ENCODE measurements at places on chromosomes 4 and X.

GRCh38 chr4:77481856-77482255 lies 123.8 kb upstream of the CXCL13 start:
- no peak for ATAC-seq

- no peak for ATAC-seq
These were observed 48.3 kb downstream of the MEPE start for GRCh38 chr4:87881115-87881514.

DNA sequence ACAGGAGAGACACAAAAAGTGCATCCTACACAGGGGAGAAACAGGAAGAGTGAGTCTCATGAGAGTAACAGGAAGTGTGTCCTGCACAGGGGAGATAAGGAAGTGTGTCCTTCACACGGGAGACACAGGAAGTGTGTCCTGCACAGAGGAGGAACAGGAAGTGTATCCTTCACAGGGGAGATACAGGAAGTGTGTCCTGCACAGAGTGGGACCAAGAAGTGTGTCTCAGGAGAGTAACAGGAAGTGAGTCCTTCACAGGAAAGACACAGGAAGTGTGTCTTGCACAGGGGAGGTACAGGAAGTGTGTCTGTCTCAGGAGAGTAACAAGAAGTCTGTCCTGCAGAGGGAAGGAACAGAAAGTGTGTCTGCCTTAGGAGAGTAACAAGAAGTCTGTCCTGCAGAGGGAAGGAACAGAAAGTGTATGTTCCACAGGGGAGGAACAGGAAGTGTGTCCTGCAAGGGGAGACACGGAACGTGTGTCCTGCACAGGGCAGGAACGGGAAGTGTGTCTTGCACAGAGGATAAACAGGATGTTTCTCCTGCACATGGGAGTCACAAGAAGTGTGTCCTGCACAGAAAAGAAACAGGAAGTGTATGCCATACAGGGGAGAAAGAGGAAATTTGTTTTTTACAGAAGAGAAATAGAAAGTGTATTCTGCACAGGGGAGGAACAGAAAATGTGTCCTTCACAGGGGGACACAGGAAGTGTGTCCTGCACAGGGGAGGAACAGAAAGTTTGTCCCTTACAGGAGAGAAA lies 102.0 kb downstream of the ARSF start:
- ATAC-seq: no peak

GRCh38 chr4:84892950-84893349 lies 73.5 kb downstream of the WDFY3 start:
- no peak for ATAC-seq

GRCh38 chr4:112509243-112510141 lies 6.5 kb downstream of the NEUROG2 start:
- no peak for ATAC-seq

DNA sequence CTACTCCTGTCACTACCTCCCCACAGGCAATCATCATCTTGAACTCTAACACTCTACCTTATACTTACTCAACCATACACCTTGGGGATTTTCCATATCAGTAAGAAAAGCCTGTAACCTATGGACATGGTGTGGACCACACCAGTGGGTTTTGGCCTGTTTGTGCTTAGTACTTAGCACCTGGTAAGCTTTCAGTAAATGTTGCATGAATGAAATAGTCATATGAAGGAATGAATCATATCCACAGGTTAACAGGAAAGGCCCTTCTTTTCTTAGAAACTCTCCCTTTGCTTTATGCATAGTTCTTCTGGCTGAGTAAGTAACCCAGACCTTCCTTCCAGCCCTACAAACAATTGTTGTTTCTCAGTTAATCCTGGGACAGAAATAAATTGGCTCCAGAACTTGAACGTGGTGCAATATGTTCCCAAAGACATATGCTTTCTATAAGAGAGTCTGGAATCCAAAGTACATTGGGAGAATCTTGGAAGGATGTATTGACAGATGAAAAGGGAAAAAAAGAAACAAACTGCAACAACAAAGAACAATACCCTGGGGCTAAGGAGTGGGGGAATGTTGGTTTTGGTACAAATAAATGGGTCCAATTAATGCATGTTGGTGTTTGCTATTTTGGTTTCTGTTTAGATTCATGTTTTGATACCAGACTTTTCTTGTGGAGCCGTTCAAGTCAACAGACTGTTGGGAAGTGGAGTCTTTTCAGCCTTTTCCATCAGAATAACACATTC lies 27.8 kb downstream of the RASL11B start:
- ATAC-seq: peak; percentile 91

DNA sequence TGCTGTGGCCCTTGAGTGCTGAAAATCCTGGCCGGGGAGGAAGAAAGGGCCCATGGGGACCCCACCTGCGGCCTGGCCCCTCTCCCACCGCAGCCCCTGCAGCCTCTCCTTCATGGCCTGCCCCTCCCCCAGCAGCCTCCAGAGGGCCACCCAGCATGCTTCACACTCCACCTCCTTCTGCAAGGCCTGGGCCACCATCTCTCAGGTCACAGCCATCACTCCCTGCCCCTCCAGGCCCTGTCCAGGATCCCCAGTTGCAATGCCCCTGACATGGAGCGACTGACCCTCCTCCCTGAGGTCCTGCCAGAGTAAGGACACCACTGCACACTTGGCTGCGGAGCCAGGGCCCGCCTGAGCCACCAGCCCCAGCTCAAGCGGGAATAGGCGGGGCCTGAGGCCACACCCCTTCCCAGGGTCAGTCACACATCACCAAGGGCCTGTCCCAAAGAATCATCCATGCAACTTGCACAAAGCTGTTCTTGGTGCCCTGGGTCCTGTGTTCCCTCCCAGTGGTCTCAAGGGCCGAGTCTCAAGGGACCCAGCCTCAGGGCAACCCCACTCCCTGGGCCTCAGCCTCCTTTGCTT lies 32.9 kb downstream of the CCNQ start:
- ATAC-seq: no peak

DNA sequence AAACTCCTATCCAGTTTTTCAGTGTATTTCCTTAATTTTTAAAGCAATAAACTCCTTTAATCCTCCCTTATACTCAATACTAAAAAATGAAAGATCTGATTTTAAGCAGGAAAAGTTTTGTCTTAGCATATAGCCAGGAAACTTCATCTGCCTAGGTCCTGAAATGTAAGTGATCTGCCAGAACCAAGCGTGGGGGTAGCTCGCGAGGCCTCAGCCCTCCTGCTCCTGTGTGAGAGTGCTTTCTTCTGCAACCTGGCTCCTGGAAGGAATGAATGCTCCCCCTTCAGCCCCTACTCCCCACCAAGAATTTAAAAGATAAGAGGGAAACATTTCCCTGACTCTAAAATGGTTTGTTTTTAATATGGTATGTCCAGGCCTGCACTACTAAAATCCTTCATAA lies 160.1 kb downstream of the CBR4 start:
- no peak for ATAC-seq

- ATAC-seq: peak; percentile 20
These were observed 15.3 kb downstream of the USP46 start for GRCh38 chr4:52643785-52644244.

GRCh38 chr4:33407496-33407895 lies 2687.3 kb downstream of the PCDH7 start:
- no peak for ATAC-seq

DNA sequence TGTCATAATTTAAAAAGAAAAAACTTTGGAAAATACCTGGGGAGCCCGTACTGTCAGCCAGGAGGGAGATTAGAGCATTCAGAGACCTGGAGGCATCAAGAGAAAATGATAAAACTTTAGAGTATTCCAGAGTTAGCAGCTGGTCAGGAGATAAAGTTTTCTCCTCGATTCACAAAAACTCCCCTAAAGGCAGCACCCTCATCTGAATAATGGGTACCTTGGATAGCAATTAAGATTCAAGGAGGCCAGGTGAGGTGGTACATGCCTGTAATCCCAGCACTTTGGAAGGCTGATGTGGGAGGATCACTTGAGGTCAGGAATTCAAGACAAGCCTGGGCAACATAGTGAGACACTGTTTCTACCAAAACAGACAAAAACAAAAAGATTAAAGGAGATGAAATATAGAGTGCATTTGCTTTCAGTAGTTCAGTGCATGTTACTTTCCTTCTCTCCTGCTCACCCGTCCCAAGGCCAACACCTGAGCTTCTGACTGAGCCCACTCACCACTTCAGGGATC lies 18.6 kb upstream of the RAB40A start:
- ATAC-seq: no peak

DNA sequence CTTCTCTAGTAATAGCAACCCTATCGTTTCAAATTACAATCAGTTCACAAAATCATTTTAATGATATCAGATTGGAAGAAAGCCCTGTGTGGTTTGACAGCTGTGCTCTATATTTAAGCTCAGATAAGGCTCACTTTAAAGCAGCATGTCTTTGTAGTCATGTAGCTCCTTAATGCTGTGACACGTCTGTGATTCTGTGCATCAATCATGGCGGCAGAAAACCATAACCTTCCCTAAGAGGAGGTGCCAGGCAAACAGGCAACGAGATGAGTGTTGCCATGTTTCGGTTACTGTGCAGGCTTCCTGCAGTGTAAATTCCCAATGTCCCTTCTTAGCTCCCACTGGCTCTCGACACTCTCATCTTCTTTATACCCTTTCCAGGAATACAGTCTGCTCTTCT lies 212.7 kb downstream of the GRID2 start:
- no peak for ATAC-seq

GRCh38 chr4:56460085-56460484 lies 7.3 kb upstream of the SRP72 start:
- ATAC-seq: no peak

DNA sequence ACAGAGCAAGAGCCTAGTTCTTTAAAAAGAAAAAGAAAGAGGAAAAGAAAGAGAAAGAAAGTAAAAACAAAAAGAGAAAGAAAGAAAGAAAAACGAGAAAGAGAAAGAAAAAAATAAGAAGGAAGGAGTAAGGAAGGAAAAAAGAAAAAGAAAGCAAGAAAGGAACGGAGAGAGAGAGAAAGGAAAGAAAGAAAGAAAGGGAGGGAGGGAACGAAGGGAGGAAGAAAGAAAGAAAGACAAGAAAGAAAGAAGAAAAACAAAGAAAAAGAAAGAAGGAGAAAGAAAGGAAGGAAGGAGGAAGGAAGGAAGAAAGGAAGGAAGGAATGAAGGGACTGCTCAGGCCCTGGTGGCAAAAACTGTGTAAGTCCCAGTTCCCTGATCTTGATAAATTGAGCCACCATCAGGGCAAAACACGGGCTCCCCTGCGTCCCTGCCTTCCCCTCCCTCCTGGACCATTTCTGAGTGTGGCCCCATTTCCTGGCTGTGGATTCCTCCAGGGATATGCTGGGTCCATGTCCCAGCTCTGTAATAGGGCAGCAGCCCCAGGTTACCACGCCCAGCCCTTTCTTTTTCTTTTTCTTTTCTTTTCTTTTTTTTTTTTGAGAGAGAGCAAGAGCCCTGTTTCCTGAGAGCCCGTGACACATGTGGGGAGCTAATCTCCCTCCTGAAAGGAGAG lies 44.8 kb downstream of the SHOX start:
- ATAC-seq: no peak

All from activated T-helper 17 cell treated with anti-CD3 and anti-CD28 coated beads, Interleukin-2, amount 50 U/mL, for 72 hours (primary cell).